ENCODE measurements at places on chromosomes 4 and X.

- no peak for DNase-seq
These were observed 7.3 kb downstream of the SPARCL1 start for GRCh38 chr4:87521757-87522374.

- no peak for DNase-seq
These were observed 320.5 kb upstream of the EMCN start for GRCh38 chr4:100838286-100838685.

- no peak for DNase-seq
These were observed 265.3 kb downstream of the ZNF674 start for GRCh38 chrX:46279925-46280313.

GRCh38 chr4:81786063-81786763 is 314.5 kb upstream of the RASGEF1B start:
- DNase-seq = peak; percentile 32

- DNase-seq = no peak
These were observed 2.0 kb downstream of the DHX15 start for GRCh38 chr4:24582235-24582832.
